ENCODE measurements at places on chromosomes 6 and 20. TPM values are rescaled to one million over a fixed set of nuclear protein-coding genes. Genes with fewer than 3 reads are reported as not detected.

HSPA12B gene
- total RNA-seq, result 0.22 TPM

MED20 gene
- total RNA-seq, result 49.7 TPM

RAET1G gene
- total RNA-seq, result 0.43 TPM

MROH8 gene
- total RNA-seq, result 3.1 TPM

FOXA2 gene
- total RNA-seq, result not detected

Data from placental epithelial cell (primary cell).